ENCODE measurements at places on chromosomes 3 and 15.

- no peak for DNase-seq
Observed at GRCh38 chr3:119818937-119819336, 37.0 kb downstream of the NR1I2 start.

DNA sequence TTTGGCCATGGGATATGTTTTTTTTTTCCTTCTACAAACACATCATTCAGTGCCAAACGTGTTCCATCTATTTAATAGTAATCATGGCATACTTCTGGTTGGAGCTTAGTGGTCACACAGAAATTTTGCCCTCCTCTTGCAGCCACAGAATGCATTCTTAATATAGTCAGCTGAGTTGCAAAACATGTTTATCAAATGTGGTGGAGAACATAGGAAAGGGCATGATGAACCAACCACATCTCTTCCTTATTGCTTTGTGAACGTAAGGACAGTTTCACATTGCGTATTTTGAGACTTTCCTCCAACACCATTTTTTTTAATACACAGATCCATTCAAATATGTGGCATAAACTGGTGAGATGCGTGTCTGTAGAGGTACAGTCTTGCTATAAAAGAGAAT lies 106.8 kb downstream of the BBX start:
- DNase-seq, result no peak

- no peak for DNase-seq
Observed at GRCh38 chr15:91110407-91110806, 10.3 kb downstream of the SV2B start.

GRCh38 chr3:172112734-172113120 lies 73.3 kb downstream of the FNDC3B start:
- DNase-seq, result no peak

DNA sequence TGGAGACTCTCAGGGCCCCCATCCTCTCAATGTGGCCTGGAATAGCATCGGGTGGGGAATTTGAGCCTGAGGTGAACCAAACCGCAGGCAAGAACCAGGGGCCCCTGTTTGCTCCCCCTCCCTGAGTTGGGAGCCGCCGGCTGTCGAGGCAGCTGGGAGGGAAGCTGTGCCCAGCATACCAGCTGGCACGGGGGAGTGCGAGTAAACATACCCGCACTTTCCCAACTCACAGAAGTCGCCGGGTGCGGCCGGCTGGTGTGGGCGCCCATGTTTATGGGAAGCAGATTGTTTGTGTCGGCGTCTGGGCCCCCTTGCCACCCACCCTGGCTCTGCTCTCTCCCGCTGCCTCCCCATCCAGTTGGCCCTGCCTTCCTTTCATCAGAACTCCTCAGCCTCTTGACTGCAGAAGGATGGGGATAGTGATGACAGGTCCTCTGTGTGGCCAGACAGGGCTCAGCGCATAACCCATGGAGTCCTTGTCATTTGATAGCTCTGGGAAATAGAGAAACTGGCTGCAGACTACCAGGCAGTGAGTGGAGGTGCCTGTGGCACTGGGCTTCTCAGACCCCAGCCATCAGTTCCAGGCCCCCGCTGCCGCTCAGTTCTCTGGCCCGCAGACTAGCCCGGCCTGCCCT lies 60.4 kb downstream of the CACNA2D2 start:
- DNase-seq, result no peak

- DNase-seq, result no peak
Observed at GRCh38 chr15:50232791-50233190, 32.7 kb downstream of the HDC start.

GRCh38 chr3:188513662-188514328 lies 359.8 kb downstream of the LPP start:
- DNase-seq, result no peak

GRCh38 chr15:78392430-78392829 lies 45.6 kb upstream of the IREB2 start:
- DNase-seq, result no peak
